BE2C (cell line): ENCODE measurements at places on chromosomes 16 and 17.
A peak's percentile ranks its signal among the peaks of the same experiment; 100 is the strongest.

DNA sequence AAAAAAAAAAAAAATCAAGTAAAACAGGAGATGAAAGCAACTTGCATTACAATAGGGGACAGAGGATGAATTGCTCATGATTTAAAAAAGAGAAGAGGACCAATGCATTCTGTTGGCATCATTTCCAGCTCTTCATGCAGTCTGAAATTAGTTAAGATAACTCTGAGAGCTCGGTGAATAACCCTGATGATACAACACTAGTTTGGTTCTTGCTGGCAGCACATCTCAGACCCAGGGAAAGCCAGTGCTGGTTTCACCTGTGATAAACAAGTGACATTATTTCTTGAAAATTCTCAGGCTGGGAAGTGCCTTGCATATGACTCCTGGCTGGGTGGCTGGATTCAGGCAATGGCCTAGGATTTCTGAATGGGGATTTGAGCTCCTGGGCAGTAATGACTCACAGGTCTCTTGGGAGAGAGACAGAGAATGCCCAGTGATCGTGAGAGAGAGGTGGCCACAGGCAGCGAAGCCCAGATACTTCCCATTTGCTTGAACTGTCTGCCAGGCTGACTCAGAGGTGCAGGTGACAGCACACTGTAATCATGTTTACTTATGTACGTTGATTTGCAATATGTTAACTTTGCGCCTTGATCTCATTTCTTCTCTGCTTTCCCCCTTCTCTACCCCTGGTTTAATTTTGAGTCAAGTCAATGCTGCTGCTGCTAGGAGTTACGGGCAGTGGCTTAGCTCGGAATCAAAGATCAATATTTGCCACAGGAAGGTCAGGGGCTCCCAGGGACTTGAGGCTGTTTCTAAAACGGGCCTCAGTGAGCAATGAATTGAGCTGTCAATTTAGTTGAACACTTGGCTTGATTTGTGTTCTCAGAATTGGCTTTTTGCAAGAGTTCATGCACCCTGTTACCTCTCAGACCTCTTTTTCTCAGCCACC is 27.1 kb downstream of the ARSG start:
- peak; percentile 44 for DNase-seq

GRCh38 chr17:7887038-7887481 is 1.5 kb upstream of the CHD3 start:
- DNase-seq, result no peak

GRCh38 chr17:9291912-9292560 is 270.7 kb downstream of the NTN1 start:
- DNase-seq, result peak; percentile 4

DNA sequence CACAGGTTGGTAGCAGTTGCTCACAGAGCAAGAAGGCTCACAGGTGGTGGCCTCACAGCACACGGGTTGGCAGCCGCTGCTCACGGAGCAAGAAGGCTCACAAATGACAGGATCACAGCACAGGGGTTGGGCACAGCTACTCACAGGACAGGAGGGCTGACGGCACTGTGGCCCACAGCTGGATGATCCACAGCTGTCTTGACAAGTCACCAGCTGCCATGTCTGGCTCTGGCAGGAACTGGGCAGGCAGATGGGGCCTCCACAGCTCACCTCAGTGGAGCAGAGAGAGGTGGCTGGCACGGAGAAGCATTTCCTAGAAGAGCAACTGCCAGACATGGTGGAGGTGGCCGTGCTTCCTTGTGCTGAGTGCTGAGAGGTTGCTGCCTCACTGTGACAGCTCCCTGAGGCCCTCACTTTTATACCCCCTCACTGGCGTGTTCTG is at the start of gene KRTAP16-1:
KRTAP16-1 (minus strand) TSS at position 392 of the 442 bp plus-strand sequence; CDS start at position 336, 56 bp downstream.
- no peak for DNase-seq

GRCh38 chr17:48995304-48995973 is 1.7 kb upstream of the IGF2BP1 start:
- peak; percentile 23 for DNase-seq
